Kidney epithelial cell (primary cell): ENCODE measurements at places on chromosomes 16 and 17.

DNA sequence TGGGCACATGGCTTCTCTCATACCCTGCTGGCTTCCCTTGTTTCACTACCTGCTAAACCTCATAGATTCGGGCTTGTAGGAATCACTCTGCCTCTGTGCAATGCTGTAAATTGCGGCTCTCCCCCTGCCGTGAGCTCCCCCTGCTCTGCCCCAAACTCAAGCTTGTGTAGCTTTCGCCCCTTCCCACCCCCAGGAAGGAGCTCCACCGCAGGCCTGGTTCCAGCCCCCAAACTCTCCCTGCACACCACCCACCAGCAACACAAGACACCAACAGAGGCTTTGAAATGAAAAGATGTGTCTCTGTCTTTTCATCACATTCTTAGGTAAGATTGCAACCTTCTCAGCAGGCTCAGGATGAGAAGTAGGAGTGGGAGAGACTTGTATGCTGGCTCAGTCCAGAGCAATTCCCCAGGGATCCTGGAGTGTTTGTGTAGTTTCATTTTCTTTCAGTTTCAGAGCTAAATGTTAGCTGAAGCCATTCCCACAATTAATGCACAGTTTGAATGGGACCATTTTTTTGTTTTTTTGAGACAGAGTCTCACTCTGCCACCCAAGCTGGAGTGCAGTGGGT, 14.2 kb downstream of the CX3CL1 start:
- no peak for DNase-seq

DNA sequence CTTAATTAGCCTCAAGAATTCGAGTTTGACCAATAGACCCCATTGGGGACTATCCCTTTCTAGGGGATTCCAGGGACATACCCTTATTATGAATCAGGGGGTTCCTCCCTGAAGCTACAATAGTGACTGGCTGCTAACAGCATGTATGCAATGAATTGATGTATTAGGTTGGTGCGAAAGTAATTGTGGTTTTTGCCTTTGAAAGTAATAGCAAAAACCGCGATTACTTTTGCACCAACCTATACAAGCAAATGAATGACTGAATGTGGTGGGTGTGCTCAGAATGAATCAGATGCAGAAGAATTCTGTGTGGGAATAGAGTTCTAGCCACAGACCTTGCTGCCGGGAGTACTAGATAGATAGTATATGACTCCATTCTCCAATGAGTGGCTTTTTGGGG, 76.7 kb downstream of the HLF start:
- DNase-seq = no peak

DNA sequence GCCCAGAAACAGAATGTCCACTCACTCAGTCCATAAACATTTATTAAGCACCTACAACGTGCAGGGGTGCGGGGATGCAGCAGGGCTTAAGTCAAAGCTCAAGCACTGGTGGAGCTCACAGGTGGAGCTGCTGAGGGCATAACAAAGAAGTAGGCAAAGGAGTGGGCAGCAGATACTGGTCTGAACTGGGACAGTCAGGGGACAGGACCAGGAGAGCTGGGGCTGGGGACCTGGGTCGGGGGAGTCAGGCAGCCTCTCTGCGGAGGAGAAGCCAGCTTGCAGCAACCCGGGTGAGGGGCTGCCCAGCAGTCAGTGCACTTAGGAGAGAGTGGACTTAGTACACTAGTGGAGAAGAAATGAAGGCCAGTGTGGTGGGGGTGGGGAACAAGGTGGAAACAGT, 10.0 kb upstream of the TNFRSF13B start:
- DNase-seq = no peak

DNA sequence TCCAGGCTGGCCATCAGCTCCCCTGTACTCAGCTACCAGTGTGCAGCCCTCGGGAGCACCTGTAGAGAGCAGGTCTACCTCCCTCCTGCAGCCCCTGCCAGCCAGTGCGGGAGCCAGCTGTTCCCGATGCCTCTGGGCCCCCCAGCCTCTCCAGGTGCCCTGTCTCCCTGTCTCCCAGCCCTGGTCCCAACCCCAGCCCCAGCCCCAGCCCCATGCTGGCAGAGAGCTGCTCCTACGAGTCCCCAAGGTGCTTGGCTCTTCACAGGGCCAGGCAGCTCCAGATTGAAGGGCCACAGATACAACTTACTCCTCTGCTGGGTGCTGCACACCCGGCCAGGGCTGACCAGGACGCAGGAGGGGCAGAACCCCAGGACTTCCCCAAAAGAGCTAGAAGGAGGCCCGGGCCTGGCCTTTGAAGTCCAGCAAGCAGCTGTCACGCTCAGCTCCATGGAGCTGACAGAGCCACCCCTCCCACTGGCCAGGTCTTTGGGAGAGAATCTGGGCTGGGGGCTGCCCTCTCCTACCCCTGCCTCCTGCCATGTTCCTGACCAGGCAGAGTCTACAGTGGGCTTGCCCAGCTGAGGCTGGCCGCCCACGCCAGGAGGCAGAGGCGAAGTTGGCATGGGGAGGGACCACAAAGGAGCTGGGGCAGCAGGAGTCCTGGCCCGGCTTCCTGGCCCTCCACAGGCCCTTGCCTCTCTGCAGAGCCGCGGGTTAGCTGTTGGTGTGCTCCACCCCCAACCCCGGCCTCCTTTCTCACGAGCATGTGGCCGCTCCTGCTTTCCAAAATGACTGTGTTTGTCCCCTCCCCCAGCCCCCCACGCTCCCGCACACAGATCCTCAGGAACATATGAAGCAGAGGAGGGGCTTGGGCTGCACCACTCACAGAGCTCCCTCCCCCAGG, 9.5 kb upstream of the ADAM11 start:
- no peak for DNase-seq

DNA sequence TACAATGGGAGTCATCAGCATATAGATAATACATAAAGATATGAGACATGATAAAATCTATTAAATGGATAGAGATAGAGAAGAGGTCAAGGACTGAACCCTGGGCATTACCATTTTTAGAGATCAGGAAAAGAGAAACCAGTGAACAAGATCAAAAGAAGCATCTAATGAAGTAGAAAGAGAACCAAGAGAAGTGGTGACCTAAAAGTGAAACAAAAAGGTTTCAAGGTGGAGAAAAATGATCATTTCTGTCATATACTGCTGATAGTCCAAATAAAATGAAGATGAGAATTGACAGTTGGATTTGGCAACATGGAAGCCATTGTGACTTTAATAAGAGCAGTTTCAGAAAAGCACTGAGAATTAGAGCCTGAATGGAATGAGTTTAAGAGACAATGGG, 165.1 kb downstream of the PPM1E start:
- no peak for DNase-seq

- no peak for DNase-seq
These were observed 47.7 kb upstream of the ULK2 start for GRCh38 chr17:19915245-19915978.

GRCh38 chr17:72702998-72703397, 389.5 kb downstream of the SLC39A11 start:
- DNase-seq = no peak

GRCh38 chr16:67023689-67024088, 5.3 kb upstream of the CBFB start:
- no peak for DNase-seq

DNA sequence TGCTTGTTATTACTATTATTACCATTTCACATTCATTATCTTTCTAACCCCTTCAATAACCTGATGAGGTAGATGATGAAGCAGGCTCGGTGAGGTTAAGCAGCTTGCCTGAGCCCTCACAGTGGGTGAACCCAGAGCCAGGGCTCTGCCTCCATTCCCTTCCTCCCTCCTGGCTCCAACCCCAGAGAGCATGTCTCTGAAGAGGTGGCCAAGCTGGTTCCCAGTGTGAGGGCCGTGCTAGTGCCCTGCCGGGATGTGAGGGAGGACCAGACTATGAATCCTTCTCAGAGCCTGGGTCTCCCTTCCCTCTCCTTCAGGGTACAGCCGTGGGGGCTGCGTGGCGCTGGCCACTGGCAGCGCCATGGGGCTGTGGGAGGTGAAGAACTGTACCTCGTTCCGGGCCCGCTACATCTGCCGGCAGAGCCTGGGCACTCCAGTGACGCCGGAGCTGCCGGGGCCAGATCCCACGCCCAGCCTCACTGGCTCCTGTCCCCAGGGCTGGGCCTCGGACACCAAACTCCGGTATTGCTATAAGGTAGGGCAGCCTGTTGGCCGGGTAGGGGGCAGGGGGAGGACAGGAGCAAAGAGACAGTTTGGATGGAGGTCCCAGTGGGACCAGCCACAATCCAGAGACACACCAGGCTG, 49.6 kb downstream of the MRC2 start:
- no peak for DNase-seq
